ENCODE measurements at places on chromosomes 3 and 15.

GRCh38 chr3:196327405-196327804 lies 9.4 kb upstream of the DYNLT2B start:
- DNase-seq: no peak

- DNase-seq: no peak
Observed at GRCh38 chr3:160564258-160564911, 986 bp downstream of the KPNA4 start.

- DNase-seq: no peak
Observed at GRCh38 chr3:67388738-67389137, 265.7 kb downstream of the SUCLG2 start.

DNA sequence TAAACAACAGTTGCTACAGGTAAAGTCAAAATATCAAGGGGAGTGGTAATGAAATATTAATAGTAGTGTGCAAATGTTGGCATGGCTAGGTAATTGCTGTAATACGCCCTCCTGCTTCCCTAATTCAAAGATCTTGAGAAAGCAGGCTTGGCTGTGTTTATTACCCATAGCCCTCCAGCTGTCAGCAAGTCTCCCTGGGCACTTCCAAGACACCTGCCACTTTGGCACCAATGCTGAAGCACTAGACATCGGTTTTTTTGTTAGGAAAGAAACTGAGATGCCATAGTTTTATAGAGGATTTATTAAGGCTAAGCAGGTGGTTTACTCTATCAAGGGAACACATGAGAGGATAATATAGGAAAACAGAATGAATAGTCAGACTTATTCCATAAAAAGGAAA lies 64.4 kb downstream of the P2RY1 start:
- DNase-seq: no peak

GRCh38 chr3:112000367-112000771 lies 1.6 kb downstream of the TAGLN3 start:
- DNase-seq: no peak

GRCh38 chr15:94290730-94291129 lies 59.4 kb downstream of the MCTP2 start:
- DNase-seq: no peak

- DNase-seq: no peak
Observed at GRCh38 chr15:85312929-85313331, 67.5 kb upstream of the AKAP13 start.

DNA sequence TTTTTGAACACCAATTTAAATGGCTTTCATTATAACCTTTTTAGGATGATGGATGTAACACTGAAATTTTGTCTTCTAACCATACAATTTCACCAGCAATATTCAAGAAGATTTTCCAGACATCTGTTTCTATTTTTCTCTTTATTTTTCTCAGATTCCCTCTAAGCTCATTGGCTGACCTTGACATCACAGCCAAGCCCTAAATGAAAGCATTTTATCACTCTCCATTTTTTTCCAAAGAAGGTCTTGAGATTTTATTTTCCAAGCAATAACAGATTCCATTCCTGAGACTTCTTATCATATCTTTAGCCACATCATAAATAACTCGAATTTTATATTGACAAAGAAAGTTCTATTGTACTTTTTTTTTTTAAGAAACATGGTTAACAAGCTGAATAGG lies 392.6 kb upstream of the THBS1 start:
- peak; percentile 82 for DNase-seq

- DNase-seq: peak; percentile 11
Observed at GRCh38 chr15:35618260-35619188, 72.6 kb upstream of the DPH6 start.

DNA sequence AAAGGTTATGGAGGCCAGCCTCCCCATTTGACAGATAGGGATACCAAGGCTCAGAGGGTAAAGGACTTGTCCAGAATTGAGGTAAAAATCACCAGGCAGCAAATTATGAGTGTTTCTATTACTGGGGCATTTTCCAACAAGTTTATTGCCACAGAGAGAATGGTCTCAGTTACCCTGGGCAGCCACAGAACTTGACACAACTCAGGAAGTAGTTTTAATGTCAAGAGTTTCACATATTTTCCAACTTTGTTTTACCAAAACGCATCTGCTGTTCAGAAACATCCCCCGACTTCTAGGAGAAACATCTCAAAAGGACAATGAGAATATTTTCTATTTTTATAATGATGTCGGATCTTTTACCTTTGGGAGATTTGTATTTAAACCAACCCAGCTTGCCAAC lies 107.5 kb upstream of the MRPS22 start:
- DNase-seq: no peak
